ENCODE measurements at places on chromosomes 7 and 10.
A peak's percentile ranks its signal among the peaks of the same experiment; 100 is the strongest.

DNA sequence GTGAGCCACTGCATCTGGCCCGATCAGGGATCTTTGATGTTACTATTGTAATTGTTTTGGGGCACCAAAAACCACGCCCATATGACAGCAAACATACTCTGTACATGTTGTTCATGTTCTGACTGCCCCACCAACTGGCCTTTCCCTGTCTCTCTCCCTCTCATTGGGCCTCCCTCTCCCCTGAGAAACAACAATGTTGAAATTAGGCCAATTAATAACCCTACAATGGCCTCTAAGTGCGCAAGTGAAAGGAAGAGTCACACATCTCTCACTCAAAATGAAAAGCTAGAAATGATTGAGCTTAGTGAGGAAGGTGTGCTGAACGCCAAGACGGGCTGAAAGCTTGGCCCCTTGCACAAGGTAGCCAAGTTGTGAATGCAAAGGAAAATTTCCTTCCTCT, 50.3 kb upstream of the SDK1 start:
- DNase-seq: no peak

GRCh38 chr10:123259791-123260190, 105.6 kb downstream of the BUB3 start:
- no peak for DNase-seq

GRCh38 chr7:92944633-92945032, 108.3 kb upstream of the CDK6 start:
- no peak for DNase-seq

- no peak for DNase-seq
Measured at GRCh38 chr7:92013611-92014010, 72.9 kb downstream of the AKAP9 start.

GRCh38 chr10:123620621-123621020, 45.5 kb upstream of the GPR26 start:
- no peak for DNase-seq

GRCh38 chr10:96309628-96310320, 5.5 kb downstream of the DNTT start:
- DNase-seq: no peak

- no peak for DNase-seq
Measured at GRCh38 chr7:22420973-22421635, 64.2 kb upstream of the RAPGEF5 start.

DNA sequence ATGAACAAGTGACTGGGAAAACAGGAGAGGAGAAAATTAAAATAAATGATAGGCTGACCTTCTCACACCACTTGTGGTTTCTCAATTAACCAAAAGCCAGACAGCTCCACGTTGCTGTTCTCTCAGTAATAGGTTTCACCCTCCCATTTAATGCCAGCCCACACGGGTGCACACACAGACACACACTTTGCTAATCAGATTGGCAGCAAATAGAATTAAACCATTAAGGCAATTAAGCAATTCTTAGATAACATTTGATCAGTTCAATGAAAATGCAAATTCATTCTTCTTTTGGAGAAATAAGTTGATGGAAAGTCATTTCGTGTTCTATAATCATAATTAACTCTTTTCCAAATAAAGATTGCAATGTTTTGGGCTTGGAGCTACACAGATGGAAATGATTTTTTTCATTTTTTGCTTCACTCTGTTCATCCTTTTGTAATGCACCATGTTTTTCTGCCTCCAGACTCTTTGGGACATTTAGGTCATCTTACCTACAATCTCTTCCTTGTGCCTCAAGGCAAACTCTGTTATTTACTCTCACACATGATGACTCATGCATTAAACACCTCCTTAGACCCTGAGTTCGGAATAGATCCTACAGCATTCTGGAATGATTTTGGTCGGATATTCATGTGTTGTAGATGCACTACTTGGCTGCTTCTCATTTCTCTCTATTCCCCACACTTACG, 700.7 kb downstream of the AUTS2 start:
- no peak for DNase-seq

DNA sequence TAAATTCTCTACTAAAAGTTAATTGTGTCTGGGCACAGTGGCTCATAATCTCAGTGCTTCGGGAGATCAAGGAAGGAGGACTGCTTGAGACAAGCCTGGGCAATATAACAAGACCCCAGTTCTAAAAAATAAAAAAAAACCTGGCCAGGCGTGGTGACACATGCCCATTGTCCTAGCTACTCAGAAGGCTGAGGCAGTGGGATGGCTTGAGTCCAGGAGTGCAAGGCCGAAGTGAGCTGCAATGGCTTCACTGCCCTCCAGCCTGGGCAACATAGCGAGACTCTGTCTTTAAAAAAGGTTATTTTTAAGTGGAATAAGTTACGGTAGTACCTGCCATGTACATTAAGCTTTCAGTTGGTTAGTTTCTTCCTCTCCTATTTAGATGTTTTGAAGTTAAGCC, 28.9 kb downstream of the CDK14 start:
- no peak for DNase-seq

DNA sequence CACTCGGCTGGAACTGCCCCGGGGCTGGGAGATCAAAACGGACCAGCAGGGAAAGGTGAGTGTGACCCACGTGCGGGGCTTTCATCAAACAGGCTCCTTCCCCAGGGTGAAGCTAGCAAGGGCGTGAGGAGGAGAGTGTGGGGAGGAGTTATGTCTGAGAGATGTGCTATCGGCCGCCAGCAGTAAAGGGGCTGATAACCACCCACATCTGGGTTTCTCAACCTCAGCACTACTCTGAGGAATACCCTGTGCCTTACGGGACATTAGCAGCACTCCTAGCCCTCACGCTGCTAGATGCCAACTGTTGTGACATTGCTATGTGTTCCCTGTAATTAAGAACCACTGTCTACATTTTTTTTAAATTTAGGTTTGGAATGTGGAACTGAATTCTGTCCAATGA, 113.9 kb upstream of the STK17A start:
- no peak for DNase-seq

GRCh38 chr7:112080441-112080840, 125.8 kb downstream of the DOCK4 start:
- DNase-seq: no peak

- DNase-seq: no peak
Measured at GRCh38 chr10:50909334-50910014, 24.0 kb upstream of the A1CF start.

DNA sequence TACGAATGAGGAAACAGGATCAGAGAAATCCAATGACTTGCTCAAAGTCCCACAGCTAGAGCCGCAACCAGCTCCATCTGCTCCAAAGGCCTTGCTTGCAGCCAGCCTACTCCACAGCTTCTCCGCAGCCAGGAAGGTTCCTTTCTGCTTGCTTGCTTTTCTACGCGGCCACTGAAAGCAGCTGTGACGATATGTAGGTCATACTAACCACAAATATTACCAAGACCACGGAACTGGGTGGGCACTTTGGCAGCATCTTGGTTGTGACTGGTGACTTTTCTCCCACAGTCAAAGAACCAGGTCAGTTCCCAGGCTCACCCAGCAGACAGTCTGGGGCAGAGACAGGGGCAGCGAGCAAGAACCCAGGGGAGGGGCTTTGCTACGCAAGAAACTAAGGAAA, 86.4 kb downstream of the FAM53B start:
- DNase-seq: no peak

DNA sequence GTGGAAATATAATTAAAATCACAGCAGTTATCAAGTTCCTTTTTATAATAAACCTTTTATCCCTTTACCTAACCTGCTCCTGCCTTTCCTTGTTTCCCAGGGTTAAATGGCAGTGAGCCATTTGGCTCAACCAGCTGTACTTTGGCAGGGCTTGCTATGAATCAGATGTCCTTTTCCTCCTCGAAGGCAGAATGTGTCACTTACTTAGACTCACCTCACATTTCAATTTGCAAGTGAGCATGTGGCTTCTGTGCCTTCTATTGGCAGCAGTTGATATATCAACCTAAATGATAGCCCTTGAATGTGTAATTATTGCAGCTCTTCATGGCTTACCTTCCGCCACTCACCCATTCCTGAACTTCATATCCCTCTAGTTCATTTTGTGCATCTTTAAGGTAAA, 301.7 kb downstream of the CSTF2T start:
- DNase-seq: no peak

DNA sequence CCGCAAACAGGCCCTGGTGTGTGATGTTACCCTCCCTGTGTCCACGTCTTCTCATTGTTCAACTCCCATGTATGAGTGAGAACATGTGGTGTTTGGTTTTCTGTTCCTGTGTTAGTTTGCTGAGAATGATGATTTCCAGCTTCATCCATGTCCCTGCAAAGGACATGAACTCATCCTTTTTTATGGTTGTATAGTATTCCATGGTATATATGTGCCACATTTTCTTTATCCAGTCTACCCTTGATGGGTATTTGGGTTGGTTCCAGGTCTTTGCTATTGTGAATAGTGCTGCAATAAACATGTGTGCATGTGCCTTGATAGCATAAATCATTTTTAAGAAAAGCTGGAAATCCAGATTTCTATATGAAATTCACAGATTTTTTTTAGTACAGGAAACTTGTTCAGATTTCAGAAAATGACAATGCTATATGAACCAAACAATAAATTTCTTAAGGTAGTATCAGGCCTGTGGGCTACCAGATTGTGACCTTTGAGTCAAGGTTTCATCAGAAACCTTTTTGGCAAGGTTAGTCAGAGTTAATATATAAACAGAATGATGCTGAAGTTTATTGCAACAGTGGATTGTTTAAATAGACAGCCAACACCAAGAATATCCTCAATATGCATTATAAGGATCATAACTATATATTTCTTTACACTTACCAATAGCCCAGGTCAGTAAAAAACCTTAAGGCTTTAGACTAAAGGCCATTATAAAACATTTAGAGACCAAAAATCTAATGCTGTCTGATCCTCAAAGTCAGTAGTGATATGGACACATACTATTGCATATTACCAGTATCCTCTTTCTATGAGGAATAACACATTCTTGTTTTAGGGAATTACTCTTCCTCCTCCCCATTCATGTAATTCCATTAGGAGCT, 68.7 kb upstream of the PAPSS2 start:
- no peak for DNase-seq

GRCh38 chr10:123154711-123155505, 706 bp downstream of the BUB3 start:
- DNase-seq: peak; percentile 34

GRCh38 chr7:112453505-112454171, 3.4 kb downstream of the IFRD1 start:
- no peak for DNase-seq

DNA sequence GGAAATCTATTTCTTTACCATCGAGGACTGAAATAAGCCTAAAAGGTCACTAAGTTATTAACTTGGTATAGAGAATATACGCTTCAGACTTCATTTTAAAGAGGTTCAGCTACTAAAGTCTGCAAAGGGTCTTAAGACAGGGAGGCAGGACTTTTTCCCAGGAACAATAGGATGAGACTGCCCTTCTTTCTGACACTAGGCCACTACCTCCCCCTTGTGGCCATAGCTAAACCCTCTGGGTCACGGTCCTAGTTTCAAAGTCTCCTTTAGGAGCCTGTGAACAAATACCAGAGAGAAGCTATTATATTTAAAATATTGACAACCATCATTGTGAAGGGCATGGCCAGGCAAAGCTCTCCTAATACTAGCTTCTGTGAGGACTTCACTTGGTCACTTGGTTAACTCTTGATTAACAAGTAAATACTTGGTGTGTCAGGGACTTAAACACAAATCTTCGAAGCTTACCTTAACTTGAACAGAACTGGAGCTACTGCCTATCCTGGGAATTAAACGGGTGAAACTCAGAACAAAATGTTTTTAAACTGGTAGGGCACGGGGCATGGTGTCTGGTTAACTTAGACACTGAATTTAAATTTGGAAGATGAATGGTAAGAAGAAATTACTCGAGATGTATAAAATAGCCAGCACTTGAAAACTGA, 75.6 kb downstream of the CCDC6 start:
- DNase-seq: no peak

DNA sequence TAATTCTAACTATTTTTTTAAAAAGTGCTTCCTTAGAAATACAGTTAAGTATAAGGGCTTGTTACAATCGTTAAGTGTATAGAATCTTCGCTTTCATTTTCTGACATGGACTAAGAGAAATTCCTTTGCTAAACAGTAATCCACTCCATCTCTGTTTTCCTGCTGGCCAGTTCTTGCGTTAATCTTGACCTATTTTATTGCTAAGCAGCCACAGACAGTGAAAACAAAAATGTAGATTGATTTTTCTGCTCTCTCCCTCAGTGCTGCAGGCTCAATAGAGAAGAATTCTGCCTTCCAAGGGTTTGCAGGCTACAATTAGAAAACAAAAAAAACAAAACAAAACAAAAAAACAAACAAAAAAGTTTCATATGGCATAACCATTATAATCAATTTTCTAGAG, 310.4 kb upstream of the ADARB2 start:
- DNase-seq: no peak

DNA sequence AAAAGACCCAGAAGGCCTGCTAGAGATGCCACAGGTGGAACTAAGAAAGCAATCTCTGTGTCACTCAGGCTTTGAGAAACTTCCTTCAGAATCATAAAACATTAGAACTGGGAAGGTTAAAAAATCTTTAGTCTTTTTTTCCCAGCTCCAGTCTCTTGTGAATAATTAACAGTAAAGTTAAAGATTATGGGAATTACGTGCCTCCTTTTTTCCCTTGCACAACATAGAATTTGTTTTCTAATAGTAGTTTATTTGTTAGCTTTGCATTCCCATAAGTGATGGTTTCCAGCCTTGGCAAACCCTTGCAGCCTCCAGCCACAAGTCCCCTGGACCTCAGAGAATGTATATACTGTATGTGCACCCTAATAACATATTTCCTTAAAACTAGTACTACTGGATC, 128.3 kb downstream of the TPST1 start:
- DNase-seq: no peak

GRCh38 chr7:151076863-151077704, 3.5 kb downstream of the FASTK start:
- no peak for DNase-seq

- DNase-seq: no peak
Measured at GRCh38 chr7:28623105-28623730, 210.9 kb downstream of the CREB5 start.

- no peak for DNase-seq
Measured at GRCh38 chr10:31204090-31204489, 114.9 kb upstream of the ZEB1 start.

DNA sequence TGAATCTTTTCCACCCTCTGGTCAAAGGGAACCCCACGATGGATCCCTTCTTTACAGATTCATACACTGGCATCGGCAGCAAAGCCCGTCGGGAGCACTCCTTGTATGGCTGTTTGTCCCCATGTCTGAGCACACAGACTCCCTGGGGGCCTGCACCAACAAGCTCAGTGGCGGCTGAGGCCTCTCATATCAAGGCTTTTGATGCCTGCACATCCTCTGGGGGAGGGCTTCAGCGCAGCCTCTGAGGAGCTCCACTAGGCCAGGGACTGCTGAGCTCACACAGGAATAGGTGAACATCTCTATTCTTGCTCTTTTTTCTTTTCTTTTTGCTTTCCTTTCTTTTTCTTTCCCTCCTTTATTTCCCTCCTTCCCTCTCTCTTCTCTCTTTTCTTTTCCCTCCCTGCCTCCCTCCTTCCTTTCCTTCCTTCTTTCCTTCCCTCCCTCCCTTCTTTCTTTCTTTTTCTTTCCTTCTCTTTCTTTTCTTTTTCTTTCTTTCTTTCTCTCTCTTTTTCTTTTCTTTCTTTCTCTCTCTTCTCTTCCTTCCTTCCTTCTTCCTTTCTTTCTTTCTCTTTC, 174.6 kb downstream of the CCDC3 start:
- no peak for DNase-seq
